KBM-7 (cell line): ENCODE measurements at places on chromosomes 12 and 14.

DNA sequence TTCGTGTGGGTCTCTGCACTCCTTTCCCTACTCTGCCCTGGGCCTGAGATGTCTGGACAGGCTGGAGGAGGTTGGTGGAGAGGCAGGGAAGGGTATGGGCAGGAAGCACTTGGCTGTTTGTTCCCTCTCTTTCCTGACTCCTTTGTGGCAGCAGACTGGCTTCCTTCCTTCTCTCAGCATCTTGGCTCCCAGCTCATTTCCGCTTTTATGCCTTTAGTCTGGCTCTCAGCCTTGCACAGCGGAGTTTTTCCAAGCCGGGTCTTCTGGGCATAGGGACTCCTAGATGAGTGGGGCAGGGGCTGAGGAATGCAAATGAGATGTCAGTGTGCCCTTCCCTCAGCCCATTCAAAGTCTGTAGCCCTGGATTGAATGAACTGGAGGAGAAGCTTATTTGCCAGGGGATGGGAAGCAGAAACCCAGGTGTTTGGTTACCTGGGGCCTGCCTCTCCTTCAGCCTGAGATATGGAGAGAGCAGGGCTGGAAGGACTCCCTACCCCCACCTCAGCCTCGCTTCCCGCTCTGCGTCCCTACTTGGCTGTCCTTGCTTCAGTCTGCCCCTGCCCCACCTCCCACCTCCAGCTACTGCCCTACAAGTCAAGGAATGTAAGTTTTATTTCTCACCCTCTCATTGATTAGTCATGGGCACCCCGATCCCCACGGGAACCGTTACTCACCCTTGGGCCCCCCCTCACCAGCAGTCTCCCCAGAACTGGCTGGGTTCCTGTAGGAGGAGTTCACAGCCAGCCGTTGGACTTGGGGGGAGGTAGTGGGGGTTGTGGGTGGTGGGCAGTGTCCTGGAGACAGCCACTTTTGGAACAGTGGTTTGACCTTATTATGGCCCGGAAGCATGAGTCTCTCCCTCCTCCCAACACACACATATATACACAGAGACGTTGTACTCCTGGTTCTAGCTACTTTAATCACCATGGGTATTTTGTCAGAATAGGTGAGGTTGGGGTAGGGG, 9.3 kb upstream of the ITGA5 start:
- DNase-seq: peak; percentile 70

DNA sequence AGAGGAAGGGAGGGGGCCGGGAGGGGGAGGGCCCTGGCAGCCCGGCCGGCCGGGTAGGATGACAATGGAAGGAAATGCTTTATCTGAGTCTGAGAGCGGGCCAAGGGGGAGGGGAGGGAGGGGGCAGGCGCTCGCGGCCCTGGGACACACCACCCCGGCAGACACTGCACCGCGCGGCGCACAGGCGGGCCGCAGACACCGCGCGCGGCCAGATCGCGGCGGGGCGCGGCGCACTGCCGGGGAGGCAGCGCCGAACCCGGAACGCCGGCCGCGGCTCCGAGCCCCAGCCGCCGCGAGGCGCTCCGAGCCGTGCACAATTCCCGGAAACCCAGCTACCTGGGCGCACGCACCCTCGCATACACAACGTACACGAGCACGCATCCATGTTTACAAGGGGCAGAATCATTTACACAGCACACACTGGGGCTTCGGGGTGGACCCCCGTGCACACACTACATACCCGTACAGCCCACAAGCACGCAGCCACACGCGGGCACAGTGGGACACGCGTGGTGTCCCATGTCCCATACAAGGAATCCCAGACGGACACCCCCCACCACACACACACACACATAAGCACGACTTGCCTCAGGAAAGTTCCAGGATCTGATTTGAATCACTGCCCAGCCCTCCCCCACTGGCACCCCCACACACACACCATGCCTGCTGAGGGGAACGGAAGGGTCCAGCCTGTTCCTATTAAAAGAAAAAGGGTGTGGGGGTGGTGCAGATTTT, at the start of gene HDAC7:
Gene HDAC7 (minus strand): TSS at position 8 of the 735 bp plus-strand sequence. CDS start 118 bp downstream, outside the sequence.
- peak; percentile 70 for DNase-seq

GRCh38 chr12:106139422-106140171, 843 bp upstream of the NUAK1 start:
- peak; percentile 28 for DNase-seq

GRCh38 chr14:103802356-103802755, 45.0 kb downstream of the PPP1R13B start:
- DNase-seq: no peak

DNA sequence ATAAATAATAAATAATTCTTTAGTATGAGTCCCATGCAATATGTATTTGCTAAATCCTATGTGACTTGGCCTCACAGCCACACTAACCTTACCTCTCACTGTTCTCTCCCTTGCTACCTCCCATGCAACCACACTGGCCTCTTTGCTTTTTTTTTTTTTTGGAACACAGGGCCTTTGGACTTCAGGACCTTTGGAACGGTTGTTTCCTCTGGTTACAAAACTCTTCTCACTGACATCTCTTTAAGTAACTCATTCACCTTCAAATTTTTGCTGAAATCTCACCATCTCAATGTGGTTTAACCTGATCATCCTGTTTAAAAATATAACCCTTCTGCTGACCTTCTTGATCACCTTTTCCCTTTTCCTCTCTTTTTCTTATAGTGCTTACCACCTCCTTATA, 194.0 kb downstream of the SSPN start:
- DNase-seq: no peak

DNA sequence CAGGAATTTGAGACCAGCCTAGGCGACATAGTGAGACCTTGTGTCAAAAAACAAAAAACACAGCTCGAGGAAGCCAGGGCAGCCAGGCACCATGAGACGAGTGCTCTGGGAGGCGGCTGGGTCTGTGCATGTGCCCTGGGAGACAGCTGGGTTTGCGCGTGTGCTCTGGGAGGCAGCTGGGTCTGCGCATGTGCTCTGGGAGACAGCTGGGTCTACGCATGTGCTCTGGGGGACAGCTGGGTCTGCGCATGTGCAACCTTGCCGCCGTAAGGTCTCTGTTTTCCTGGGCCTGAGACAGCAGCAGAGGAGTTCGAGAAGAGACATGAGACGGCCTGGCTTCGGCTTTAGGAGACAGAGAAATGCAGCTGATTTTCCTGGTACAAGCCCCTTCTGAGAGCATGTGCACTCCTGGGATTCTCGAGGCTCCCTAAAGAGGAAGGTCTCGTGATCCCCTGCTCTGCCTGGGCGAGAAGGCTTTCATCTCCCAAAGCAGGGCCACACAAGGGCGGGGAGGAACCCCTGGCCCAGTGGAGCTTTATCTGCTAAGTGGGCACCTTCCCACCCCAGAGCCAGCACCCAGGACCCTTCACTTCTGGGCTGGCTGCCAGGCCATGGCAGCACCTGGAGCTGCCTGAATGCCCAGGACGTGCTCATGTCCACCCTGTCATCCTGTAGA, 3.5 kb upstream of the BDKRB1 start:
- DNase-seq: no peak

DNA sequence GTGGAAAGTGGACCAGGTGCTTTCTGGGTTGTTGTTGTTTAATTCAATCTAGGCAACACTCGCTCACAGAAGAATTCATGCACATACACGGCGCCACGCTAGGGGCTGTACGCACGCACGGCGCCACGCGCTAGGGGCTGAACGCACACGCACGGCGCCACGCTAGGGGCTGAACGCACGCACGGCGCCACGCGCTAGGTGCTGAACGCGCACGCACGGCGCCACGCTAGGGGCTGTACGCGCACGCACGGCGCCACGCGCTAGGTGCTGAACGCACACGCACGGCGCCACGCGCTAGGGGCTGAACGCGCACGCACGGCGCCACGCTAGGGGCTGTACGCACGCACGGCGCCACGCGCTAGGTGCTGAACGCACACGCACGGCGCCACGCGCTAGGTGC, 54.3 kb downstream of the NINJ2 start:
- DNase-seq: no peak

GRCh38 chr12:81255947-81256346, 178.1 kb downstream of the ACSS3 start:
- no peak for DNase-seq

GRCh38 chr12:1692895-1693610, 2.2 kb downstream of the ADIPOR2 start:
- DNase-seq: peak; percentile 70

DNA sequence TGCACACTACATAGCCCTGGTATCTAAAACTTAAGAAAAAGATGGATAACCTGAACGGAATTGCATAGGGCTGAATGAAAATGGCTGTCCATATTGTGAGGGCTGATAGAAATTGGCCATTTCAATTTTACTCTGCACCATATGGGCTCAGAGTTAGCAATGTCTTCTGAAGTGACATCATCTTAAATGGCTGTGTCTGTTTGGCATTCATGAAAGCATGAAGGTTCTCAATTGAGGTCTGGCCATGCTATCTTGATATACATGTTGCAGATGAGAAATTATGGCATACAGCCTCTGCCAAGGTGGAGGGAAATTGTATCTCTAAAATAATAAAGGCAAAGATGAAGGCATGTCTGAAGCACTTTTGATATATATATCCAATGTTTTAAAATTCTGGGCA, 226.0 kb upstream of the PDE3A start:
- DNase-seq: no peak

- no peak for DNase-seq
Measured at GRCh38 chr12:60257063-60257462, 661.2 kb downstream of the SLC16A7 start.

- no peak for DNase-seq
Measured at GRCh38 chr12:78149459-78149858, 318.8 kb downstream of the NAV3 start.

GRCh38 chr14:88786715-88787114, 6.0 kb downstream of the EML5 start:
- no peak for DNase-seq

GRCh38 chr12:6532051-6532926, 2.0 kb upstream of the GAPDH start:
- peak; percentile 84 for DNase-seq

DNA sequence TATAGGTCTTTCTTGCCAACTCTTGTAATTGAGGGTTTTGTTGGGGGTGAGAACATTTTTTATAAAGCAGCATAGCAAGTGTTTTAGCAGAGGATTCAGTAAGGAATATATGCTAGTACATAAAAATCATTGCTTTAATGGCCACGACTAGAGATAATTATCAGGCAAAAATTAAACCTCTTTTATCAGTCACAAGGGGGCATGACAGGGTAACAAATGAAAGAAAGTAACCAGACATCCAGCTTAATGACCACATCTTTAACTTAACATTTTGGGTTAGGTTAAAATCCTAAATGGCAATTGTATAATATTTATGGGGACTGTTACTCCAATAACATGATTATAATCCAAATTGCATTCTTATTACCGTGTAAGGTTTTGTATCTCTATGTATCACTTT, 119.6 kb downstream of the LRRIQ1 start:
- DNase-seq: peak; percentile 2

- no peak for DNase-seq
Measured at GRCh38 chr14:60515511-60516289, 6.8 kb downstream of the SIX6 start.

- DNase-seq: no peak
Measured at GRCh38 chr12:27478949-27479348, 32.4 kb downstream of the SMCO2 start.

DNA sequence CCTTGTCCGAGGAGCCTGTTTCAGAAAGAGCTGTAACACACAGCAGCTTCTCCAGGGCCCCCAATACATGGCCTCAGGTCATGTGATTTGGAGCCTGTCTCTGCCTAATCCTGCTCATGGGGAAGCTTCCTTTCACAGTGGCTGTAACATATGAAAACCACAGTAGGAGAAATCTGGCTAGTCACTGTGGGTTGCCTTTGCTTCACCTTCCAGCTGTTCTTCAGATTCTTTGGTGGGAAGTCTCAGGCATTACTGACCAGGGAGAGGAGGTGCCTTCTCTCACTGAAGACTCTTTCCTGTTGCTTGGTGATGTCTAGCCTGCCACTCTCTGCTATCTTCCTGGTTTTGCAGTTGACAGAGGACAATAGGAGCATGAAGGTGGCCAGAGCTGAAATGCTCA, 350.6 kb downstream of the DPF3 start:
- DNase-seq: no peak

DNA sequence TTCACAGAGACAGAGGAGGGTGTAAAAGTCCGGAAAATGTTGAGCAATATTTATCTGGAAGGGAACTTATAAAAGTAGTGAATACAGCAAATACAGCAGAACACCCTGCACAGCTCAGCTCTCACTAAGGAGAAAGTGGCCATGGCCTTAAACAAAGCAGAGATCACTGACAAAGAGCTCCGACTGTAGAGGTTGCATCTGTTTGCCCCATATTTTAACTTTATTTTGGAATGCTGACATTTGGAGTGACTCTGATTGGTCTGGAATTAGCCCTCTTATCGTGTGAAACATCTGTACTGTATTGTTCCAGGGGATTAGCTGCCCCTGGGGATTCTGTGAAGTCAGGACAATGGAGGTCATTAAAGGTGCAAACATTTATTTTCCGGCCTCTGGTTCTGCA, 1275.7 kb upstream of the FLRT2 start:
- no peak for DNase-seq

GRCh38 chr12:64739778-64740177, 19.4 kb downstream of the GNS start:
- DNase-seq: no peak

DNA sequence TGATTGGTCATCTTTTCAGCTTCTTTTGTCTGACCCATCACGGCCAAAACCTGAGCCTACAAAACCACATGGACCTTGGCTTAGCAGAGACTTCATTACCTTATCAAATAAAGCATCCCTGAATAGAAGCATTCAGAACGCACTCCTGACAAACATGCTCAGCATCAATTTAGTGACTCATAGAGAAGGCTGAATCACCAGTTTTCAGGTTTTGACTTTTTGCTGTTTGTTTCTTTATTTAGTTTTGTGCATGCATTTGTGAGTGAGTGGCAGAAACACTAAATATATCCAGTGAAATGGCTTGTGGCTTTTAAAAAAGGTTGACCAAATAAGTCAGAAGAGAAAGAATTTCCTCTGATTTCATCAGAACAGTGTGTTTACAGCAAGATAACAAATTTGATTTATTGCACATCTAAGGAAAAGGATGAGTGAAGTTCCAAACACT, 19.0 kb upstream of the OVCH1 start:
- DNase-seq: no peak

DNA sequence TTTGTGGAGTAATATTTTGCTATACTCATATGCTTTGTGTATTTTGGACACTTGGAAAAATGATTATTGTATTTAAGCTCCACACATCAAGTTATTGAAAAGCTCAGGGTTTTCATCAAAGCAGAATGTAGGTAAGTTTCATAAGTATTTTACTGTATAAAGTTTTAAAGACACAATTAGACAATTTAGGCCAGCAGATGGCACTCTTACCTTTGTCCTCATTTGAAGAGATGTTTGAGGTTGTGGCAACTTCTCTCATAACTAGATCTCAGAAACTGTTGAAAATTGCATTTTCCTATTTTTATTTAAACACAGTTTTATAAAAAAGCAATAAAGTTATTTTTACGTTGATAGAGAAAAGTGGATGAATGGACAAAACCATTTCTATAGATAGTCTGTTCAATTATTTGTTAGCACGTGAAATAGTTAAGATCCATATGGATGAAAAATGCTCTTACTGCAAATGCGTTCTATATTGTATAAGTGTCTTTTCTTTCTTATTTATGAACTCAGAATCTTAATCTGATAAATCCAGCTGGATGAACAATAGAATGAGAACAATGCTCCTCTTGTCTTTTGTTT, 300.0 kb downstream of the AEBP2 start:
- peak; percentile 72 for DNase-seq

- DNase-seq: no peak
Measured at GRCh38 chr14:91004987-91005386, 55.5 kb downstream of the RPS6KA5 start.
